GOT3 (cell line): ENCODE measurements at places on chromosomes 3 and 15.

- DNase-seq, result no peak
These were observed 54.5 kb upstream of the C3orf80 start for GRCh38 chr3:160170409-160171370.

- no peak for DNase-seq
These were observed 43.5 kb upstream of the MBNL1 start for GRCh38 chr3:152225201-152225600.

DNA sequence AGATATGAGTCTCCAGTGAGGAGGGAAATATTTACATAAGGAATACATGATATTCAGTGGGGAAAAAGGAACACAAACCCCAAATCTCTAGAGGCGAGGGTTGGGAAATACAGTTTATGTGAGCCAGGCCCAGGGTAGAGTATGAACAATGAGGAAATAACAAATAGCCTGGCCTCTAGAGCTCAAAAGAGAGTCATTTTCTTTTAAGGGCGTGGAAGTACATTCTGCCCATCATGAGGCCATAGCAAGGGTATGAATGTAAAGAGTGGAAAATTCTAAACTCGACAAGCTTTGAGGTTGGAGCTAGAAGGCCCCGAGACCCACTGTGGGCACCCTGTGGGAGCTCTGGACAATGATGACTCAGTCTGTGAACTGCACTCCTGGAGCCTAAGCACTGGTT is 27.8 kb upstream of the IGF2BP2 start:
- no peak for DNase-seq

DNA sequence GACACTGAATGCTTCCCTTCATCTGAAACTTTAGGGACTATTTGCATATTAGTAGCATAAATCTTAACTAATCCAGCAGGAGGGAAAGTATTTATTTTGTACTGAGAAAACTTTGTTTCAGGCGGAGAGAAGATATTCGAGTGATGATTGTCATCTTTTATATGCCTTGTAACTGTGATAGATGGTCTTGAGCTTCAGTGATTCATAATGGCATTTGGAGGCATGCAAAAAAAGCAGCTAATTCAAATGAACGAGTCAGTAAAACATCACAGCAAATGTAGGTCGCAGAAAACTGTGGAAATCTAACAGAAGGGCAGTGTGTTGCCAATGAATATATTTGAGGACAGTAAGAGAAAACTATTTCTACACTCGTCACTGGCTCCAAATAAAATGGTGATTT is 643.7 kb upstream of the NAALADL2 start:
- DNase-seq, result no peak

GRCh38 chr3:41684797-41685735 is 276.8 kb downstream of the ULK4 start:
- DNase-seq, result no peak

DNA sequence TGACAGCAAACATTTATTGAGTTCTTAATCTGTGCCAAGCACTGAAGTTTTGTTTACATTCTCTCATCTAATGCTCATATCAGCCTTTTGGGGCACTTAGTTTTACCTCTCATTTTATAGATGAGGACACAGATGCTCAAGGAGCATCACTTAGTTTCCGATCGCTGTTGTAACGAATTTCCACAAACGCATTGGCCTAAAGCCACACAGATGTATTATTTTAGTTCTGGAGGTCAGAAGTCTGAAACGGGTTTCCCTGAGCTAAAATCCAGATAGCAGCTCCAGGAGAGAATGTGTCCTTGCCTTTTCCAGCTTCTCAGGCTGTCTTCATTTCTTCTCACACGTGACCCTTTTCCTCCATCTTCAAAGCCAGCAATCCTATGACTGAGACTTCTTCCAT is 11.1 kb downstream of the SEMA6D start:
- no peak for DNase-seq

- DNase-seq, result no peak
These were observed 685 bp downstream of the ADAMTSL3 start for GRCh38 chr15:83654379-83655236.

- no peak for DNase-seq
These were observed 44.8 kb downstream of the HCN4 start for GRCh38 chr15:73323956-73324355.

- DNase-seq, result no peak
These were observed 127.4 kb downstream of the B3GALNT1 start for GRCh38 chr3:160977773-160978172.

DNA sequence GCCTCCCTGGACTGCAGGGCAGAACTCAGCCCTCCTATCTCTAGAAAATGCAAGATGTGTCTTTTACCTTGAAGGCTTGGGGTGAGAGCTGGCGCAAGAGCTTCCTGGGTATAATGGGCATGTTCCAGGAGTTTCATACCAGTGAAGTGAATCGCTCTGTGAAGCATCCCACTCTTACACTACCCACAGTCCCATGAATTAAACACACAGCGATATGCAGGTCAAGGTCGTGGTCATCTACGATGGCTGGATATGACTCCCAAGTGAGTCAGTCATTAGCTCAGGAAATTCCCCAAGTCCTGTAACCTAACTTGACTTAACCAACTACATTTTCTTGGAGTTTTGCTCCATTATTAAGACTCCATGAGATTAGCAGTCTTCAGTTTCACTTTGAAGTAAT is 439.7 kb downstream of the NTRK3 start:
- DNase-seq, result no peak

DNA sequence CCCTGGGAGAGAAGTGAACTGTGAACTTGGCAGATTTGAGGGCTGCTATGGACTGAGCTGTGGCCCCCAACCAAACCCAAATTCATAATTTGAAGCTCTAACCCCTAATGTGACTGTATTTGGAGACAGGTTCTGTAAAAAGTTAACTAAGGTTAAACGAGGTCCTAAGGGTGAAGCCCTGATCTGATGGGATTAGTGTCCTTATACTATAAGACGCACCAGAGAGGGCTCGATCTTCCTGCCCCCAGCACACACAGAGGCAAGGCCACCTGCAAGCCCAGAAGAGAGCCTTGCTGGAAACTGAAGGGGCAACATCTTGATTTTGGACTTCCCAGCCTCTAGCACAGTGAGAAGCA is 34.0 kb downstream of the TKT start:
- no peak for DNase-seq

- DNase-seq, result no peak
These were observed 418.9 kb upstream of the NAALADL2 start for GRCh38 chr3:174440253-174440701.

- no peak for DNase-seq
These were observed 568 bp upstream of the NEK4 start for GRCh38 chr3:52771334-52771681.

- peak; percentile 70 for DNase-seq
These were observed 348.0 kb upstream of the DPPA4 start for GRCh38 chr3:109685084-109686079.

GRCh38 chr3:15754047-15754446 is 43.7 kb downstream of the ANKRD28 start:
- no peak for DNase-seq

DNA sequence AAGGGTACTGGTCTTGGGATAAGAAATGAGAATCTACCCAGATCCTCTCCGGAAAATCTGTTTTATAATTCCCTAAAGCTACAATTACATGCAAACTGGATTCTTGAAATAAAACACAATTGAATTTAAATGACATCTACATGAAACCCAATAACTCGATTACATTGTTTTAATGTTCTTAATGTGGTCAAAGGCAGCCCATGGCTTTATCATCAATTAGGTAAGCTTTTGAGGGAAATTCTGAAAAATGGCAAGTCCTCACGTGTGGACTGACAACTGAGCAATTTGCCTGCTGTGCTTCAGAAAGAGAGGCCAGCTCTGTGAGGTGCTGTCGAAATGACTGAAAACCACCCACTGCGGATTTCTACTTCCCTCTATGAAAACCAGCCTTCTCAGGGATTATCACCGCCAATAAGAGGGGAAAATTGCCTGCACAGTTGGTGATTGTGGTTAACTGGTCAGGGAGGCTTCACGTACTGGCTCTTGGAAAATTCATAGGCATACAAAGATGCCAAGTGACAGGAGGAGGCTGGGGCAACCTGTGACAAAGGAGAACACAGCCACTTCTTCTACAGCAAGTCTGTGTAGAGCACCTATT is 200.8 kb upstream of the SLCO3A1 start:
- DNase-seq, result no peak

DNA sequence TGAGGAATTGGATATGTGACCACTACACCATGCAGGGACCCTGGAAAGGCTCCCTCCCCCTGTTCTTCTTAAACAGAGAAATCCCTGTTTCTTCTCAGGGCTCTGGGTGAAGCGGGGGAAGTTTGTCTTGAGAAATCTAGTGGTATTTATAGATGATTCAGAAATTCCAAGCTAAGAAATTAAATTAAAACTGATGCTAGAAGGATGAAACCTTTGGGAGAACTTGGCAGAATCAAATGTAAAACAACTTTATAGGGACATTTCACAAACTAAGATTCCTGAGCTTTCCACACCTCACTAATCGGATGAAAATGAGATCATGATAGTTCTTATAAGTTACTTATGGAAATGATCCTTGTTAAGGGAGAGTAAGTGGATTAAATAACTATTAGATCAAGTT is 54.2 kb downstream of the FBXL2 start:
- no peak for DNase-seq

- DNase-seq, result no peak
These were observed 4.8 kb downstream of the MYO5C start for GRCh38 chr15:52290800-52291199.

DNA sequence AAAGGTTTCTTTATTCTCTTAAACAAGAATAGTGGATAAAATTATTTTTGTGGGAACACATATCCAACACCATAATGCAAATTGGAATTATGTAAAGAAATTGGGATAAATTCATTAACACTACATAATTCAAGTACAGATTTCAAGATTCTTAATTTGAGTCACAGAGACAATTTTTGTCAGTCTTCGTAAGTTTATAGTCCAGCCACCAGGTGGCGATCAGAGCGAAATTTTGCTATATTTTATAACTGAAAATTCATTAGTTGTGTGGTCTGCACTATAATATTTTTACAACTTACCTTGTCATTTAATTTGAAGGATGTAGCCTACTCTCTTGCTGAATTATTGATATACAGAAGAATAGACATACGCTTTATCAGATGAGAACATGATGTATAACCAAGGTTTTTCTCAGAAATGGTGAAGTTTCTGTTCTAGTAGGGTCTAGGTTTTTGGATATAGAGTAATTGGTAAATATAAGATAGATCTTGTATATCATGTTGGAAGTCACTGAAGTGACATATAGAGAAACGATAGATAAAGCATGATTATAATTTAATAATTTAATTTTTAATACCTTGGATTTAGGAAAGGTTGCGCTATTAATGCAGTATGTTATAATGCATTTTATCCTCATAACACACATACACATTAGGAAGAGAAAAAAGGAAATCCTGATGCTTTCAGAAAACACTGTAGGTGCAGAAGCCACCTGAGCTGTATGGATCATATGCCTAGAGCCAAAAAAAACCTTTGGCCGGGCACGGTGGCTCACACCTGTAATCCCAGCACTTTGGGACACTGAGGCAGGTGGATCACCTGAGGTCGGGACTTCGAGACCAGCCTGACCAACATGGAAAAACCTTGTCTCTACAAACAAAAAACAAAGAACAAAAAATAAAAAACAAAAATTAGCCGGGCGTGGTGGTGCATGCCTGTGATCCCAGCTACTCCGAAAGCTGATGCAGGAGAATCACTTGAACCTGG is 31.7 kb downstream of the PLSCR4 start:
- DNase-seq, result no peak

GRCh38 chr15:63339006-63339766 is 42.5 kb downstream of the CA12 start:
- DNase-seq, result no peak

DNA sequence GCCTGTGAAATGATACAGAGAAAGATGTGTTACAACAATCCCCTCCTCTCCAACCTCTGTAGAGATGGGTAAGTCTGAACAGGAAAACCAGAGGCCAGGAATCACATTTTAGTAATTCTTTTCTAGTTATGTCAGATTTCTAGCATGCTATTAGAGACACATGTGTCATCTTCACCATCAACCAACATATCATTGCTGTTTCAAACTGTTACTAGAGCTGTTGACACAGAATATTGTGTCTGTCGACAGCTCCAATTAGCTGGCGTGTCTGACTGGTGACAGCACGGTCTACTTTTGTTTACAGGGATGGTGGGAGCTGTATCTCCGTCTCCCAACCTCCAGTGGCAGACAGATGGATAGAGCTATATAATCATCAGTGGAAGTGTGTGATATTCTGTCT is 393.2 kb downstream of the SOX2 start:
- no peak for DNase-seq

DNA sequence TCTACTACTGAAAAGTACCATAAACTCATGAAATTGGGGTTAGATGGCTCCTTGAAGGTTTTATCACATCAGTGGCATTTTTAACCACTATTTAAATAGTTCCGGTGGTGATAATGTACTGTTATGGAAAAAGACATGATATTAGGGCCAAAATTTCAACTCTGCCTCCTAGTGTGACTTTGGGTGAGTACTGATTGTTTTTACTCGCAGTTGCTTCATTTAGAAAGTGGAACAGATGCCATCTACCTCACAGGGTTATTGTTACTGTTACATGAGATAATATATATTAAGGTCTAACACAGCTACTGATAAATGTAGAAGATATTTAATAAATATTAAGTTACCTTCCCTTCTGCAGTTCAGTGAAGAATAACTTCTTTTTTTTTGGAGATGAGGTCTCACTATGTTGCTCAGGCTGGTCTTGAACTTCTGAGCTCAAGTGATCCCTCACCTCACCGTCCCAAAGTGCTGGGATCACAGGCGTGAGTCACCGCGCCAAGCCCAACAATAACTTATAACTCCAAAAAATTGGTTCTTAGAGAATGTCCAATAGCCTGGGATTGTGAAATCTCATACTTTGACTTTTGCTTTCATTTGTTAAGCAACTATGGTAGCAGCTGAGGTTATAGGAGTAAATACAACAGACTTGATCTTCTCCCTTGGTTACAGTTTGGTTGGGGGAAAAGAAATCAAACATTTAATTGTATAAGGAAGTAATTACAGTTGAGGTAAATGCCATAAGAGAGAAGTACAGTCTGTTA is 48.3 kb downstream of the MEF2A start:
- no peak for DNase-seq

DNA sequence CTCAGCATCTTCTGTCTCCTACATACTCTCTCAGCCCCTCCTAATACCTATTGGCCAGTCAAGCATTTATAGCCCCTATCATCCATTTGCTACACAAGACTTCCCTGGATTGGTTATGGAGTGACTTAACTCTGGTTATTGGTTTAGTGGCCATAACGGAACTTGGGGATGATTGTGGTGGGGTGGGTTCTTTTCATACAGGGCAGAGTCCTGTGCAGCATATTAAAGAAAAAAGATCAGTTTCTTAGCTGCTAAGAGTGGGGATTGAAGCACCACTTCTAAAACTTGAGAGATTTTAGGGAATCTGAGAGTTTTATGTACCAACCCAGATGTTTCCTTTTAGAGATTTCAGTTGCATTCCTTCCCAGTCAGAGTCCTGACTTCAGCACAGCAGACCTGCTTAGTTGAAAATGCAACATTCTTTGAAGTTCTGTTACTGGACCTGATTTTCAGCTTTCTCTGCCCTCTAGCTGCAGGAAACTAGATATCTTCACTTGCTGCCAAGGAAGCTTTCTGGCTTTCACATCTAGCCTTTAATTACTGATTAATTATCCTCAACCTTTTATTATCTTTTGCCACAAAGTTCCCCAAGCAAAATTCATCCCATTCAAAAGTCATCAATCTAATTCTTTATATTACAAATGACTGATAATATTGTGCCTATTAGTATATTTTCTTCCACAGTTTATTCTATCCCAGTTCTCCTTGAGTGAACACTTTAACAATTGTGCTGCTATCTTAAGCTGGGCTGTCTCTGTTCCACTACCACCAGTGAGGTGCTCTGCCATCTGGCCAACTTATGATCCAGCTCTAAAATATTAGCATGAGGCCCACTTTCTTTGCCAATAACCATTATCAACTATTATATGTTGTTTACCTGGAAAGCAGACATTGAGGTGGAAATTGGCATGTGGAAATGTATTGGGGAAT is 906.0 kb upstream of the ALCAM start:
- no peak for DNase-seq
